Esophagus squamous epithelium (tissue), 5 donors: ENCODE measurements at places on chromosomes 11 and 22.

GRCh38 chr11:101456812-101457211 lies 127.0 kb downstream of the TRPC6 start:
- no peak overlapping the region for H3K4me3 ChIP-seq
- no peak for DNase-seq
- H3K27me3 ChIP-seq: no peaks in the 10 kb centered on the region

DNA sequence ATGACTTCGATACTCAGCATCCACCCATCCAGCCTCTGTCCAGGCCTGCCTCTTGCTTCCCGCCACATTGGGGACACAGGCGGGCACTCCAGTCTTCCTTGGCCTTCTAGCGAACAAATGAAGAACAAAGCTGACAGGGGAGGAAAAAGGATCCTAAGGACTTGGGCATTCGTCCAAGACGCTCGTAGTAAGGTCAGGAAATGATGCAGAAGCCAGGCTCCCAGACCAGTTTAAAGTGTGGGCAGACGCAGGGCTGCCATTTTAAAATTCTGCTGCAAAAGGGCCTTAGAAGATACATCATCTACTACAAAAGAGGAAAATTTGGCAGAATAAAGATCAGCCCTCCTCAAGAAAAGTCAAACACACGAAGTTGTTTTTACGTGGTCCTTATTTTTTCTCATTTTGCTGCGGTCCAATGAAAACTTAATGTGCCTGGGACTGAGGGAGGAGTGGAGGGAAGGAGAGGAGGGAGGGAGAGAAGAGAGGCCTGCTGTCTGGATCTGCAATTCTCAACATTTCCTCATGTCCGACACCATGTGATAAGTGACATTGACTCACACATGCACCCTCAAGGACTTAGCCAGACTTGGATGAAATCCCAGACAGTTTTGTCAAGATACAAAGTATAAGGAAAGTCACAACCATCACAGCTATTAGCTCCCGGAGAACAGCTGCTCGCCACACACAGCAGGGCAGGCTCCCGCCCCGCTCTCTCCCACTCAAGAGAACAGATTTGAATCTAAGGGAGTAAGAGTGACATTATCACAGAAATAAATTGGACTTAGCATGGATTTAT lies 5.7 kb downstream of the DNAL4 start:
- DNase-seq: no peak
- H3K27me3 ChIP-seq: no peaks in the 10 kb centered on the region
- H3K27ac ChIP-seq: peak overlapping the region; percentile 73
- no peaks in the 10 kb centered on the region for H3K4me1 ChIP-seq
- no peak overlapping the region for H3K4me3 ChIP-seq

DNA sequence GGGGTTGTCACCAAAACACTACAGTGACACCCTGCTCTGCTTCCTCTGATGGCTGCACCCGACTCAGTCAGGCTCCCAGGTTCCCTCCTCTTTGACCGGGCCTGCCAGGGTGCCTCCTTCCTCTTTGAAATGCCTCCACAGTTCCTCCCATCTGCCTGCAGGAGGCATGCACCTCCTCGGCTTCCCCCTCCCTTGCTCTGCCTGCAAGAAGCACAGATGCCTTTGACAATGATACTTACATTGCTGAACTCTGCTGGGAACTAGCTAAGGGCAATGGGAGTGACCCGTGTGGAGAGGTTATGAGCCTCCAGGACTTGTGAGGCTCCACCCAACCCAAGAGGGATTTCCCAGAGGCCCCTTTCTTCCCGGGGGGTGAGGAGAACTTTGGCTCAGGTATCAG lies 674.1 kb downstream of the OPCML start:
- H3K4me3 ChIP-seq: no peak overlapping the region
- no peaks in the 10 kb centered on the region for H3K27me3 ChIP-seq
- H3K27ac ChIP-seq: no peak overlapping the region
- DNase-seq: no peak
- H3K4me1 ChIP-seq: no peaks in the 10 kb centered on the region

GRCh38 chr11:72038491-72038890 lies 39.8 kb downstream of the IL18BP start:
- H3K4me1 ChIP-seq: peaks cover 51% of the 10 kb centered on the region
- H3K4me3 ChIP-seq: peak overlapping the region; percentile 65
- no peaks in the 10 kb centered on the region for H3K27me3 ChIP-seq
- H3K27ac ChIP-seq: peak overlapping the region; percentile 95
- DNase-seq: no peak

GRCh38 chr11:124473476-124473875 lies 28.0 kb upstream of the OR8B8 start:
- no peaks in the 10 kb centered on the region for H3K4me1 ChIP-seq
- no peaks in the 10 kb centered on the region for H3K36me3 ChIP-seq

DNA sequence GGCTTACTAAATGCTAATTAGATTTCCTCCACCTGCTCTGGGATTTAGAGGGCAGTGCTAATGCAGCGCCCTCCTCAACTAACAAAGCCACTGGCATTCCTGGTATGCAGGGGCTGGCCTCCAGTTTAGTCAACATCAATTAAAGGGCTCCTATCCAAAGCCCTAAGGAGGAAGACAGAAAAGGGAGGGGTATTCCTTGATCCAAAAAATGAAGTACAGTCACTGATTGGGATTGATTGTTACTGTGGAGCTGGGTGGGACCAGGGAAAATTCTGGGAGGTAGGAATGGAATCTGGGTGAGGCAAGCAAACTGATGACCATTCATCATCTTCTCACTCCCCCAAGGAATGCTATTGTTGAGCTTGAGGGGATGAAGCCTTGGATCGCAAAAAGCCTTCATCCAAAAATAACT lies 52.2 kb downstream of the GAB2 start:
- H3K4me1 ChIP-seq: peaks cover 3% of the 10 kb centered on the region
- no peaks in the 10 kb centered on the region for H3K36me3 ChIP-seq
- H3K27me3 ChIP-seq: no peaks in the 10 kb centered on the region
- no peak overlapping the region for H3K27ac ChIP-seq

DNA sequence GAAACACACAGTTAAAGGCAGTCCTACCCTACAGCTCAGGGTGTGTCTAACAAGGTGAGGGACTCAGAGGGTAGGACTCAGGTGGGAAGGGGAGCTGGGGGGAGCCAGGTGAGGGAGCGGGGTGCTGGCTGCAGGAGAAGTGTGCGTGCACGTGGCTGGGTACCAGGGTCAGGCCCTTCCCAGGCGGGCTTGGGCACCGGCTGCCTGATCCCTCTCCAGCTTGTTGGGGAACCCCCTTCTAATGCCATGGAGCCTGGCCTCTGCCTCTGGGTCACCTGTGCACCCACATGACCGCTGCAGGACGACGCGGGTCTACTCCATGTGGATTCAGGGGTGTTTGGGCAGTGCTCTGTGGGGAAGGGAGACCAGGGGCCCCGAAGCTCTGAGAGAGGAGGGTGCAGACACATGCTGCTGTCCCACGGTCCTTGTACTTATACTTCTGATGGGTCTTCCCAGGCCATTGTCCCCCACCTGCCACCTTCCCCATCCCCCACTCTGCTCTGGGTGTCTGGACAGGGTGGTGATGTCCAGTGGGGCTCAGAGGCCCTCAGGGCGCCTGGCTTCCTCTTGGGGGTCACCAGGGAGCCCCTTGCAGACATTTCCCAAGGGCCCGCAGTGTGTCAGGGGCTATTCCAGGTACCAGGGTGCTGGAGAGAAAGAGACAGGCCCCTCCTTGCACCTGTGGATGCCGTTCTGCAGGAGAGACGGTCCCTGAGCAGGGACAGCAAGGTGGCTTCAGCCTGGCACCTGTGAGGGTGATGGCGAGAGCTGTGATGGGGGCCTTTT lies 10.4 kb upstream of the MRGPRD start:
- no peaks in the 10 kb centered on the region for H3K4me1 ChIP-seq
- H3K4me3 ChIP-seq: no peak overlapping the region
- DNase-seq: no peak
- no peaks in the 10 kb centered on the region for H3K36me3 ChIP-seq

DNA sequence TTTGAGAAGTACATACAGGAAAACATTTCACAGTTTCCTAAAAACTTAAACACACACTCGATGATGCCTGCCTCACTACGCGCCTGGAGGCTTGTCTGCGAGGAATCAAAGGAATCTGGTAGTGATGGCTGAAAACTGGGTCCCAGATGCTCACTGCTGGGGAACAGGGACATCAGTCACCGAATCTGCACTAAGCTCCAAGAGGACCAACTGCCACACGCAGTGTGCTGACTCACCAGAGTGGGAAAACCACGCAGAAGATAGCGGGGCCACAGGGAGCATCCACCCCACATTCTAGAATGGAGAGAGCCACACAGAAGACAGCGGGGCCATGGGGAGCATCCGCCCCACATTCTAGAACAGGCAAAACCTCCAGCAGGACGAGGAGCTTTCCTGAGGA lies 24.3 kb upstream of the MOB2 start:
- no peak overlapping the region for H3K27ac ChIP-seq
- peaks cover 8% of the 10 kb centered on the region for H3K36me3 ChIP-seq
- no peaks in the 10 kb centered on the region for H3K27me3 ChIP-seq
- H3K4me1 ChIP-seq: peaks cover 18% of the 10 kb centered on the region

DNA sequence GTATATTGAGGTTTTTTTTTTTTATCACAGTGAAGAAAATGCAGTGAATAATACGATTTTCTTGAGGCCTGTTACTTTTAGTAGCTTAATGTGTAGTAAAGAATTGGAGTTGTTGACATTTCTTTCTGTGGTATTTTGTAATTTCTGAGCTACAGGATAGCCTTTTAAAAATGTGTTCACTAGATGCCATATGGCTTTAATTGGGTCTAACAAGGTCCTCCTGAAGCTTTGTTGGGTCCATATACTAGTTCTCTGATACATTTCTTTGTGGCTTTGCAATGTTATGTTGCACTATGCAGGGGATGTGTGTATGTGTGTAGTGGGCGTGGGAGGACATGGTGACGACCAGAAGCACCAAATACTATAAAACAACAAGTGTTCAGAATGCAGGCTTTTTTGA lies 25.1 kb downstream of the FBXO7 start:
- H3K36me3 ChIP-seq: peaks cover 17% of the 10 kb centered on the region
- H3K4me1 ChIP-seq: no peaks in the 10 kb centered on the region

DNA sequence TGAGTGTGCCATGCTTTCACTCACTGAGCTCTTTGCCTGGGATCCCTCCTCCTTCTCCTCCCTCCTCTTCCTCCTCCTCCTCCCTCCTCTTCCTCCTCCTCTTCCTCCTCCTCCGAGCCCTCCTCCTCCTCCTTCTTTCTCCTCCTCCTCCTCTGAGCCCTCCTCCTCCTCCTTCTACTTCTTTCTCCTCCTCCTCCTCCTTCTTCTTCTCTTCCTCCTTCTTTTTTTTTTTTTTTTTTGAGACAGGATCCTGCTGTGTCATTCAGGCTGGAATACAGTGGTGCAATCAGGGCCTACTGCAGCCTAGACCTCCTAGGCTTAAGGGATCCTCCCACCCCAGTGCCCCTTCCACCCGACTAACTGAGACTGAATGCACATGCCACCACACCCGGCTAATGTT lies 62.3 kb downstream of the DEUP1 start:
- H3K27ac ChIP-seq: no peak overlapping the region
- H3K4me1 ChIP-seq: no peaks in the 10 kb centered on the region
- no peak overlapping the region for H3K4me3 ChIP-seq
- H3K27me3 ChIP-seq: no peaks in the 10 kb centered on the region
- no peak for DNase-seq
- no peaks in the 10 kb centered on the region for H3K36me3 ChIP-seq

DNA sequence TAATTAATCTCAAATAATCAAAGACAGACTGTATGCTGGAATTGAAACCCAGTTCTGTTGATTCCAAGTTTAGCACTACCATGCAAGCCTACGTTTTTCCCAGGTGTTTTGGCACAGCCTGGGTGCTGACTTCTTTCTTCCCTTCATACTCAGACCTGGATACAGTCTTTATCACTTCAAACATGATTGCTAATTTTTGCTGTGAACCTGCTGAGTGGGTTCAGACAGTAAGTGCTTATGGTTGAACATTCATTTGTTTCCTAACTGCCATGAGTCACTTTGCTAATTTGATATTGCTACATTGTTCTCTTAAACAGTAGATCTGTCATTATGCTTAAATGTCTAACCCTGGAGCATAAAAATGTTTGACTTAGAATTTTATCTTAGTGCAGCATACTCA lies 12.2 kb downstream of the PAAF1 start:
- H3K27me3 ChIP-seq: no peaks in the 10 kb centered on the region
- H3K36me3 ChIP-seq: peaks cover 7% of the 10 kb centered on the region
- peaks cover 6% of the 10 kb centered on the region for H3K4me1 ChIP-seq
- H3K27ac ChIP-seq: no peak overlapping the region
- no peak for DNase-seq
- no peak overlapping the region for H3K4me3 ChIP-seq

GRCh38 chr11:134388590-134388989 lies 23.5 kb downstream of the B3GAT1 start:
- no peak overlapping the region for H3K4me3 ChIP-seq
- DNase-seq: no peak
- no peaks in the 10 kb centered on the region for H3K4me1 ChIP-seq
- H3K27ac ChIP-seq: no peak overlapping the region
- H3K27me3 ChIP-seq: peaks cover 71% of the 10 kb centered on the region
- no peaks in the 10 kb centered on the region for H3K36me3 ChIP-seq

DNA sequence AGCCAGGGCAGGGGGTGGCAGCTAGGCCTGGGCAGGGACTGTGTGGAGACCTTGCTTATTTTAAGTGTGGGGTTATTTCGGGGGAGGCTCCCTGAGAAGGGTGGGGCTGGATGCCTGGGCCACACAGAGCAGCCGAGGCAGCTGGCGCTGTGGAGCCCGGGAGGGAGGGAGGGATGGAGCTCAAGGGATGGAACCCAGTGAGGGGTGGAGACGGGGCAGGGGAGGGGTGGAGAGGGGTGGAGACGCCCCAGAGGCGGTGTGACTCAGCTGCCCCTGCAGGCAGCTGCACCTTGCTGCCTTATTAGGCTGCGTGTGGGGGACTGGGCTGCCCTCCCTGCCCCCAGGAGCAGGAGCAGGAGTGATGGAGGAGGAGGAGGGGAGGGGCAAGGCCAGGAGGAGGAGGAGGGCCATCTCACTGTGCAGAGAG lies 9.8 kb upstream of the TSSC4 start:
- no peak for DNase-seq
- H3K4me1 ChIP-seq: peaks cover 53% of the 10 kb centered on the region
- peak overlapping the region; percentile 62 for H3K27ac ChIP-seq
- H3K27me3 ChIP-seq: no peaks in the 10 kb centered on the region
- peak overlapping the region; percentile 0 for H3K4me3 ChIP-seq
- peaks cover 36% of the 10 kb centered on the region for H3K36me3 ChIP-seq

- H3K4me3 ChIP-seq: peak overlapping the region; percentile 71
- no peak for DNase-seq
- H3K36me3 ChIP-seq: no peaks in the 10 kb centered on the region
- peaks cover 16% of the 10 kb centered on the region for H3K4me1 ChIP-seq
- H3K27ac ChIP-seq: peak overlapping the region; percentile 92
Measured at GRCh38 chr22:31248138-31248745, 36.1 kb downstream of the LIMK2 start.
